Activated CD4-positive, alpha-beta T cell treated with anti-CD3 and anti-CD28 coated beads, Interleukin-2, amount 50 U/mL, for 1 hour (primary cell): ENCODE measurements at places on chromosomes 5 and 9.

- no peak for DNase-seq
Measured at GRCh38 chr9:93960221-93960970, 5.2 kb upstream of the BARX1 start.

DNA sequence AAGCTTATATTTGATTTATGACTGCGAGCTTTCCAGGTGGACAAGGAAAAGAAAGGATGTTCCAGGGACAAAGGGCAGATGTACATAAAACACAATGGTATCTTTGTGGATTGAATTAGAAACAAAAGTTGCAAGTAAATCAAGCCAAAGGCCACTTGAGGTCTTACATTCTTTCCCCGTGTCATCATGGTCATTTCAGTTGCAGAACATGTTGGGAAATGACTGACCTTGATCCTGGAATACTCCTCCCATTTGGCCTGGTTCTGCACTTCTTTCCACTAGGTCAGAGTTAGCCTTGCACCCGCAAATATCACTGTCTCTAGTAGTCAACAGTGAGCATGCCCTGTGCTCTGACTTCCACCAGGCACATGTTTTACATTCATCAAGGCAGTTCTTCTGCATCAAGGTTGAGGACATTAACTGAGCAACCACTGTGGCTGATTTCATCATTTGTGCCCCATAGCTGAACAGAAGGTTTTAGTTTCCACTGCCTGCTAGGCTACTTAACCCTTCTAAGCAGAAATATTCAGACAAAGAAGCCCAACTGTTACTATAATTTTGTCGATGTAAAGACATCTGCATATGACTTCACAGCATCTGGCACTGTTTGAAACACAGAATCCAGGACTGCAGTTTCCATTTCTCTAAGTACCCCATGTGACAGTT, 1161.7 kb upstream of the DMAC1 start:
- no peak for DNase-seq

DNA sequence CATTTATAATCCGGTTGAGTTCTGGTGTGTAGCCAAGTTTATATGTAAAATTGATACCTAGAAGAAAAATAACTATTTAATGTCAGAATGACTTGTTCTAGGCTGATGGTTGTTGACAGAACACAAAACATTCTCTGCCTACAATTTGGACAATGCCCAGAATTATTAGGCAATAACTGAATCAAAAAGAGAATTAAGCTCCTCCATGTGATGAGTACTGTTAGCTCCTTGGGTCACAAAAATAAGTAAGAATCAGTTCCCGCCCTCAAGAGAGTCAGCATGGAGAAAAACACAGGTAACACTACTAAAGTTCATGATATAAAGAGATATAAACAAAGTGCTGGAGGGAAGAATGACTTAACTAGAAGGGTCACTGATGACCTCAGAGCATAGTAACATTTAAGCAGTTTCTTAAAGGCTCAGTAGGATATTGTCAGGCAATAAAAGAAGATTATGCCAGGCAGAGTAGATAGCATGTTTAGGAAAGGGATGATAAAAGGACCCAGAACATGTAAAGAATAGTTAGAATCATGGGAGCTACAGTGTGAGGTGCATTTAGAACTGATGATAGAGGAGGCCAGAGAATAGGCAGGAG, 200.5 kb upstream of the ACTBL2 start:
- no peak for DNase-seq

GRCh38 chr5:111948092-111948841, 191.3 kb upstream of the NREP start:
- DNase-seq, result no peak

- no peak for DNase-seq
Measured at GRCh38 chr9:132804576-132805295, 73.3 kb downstream of the AK8 start.

DNA sequence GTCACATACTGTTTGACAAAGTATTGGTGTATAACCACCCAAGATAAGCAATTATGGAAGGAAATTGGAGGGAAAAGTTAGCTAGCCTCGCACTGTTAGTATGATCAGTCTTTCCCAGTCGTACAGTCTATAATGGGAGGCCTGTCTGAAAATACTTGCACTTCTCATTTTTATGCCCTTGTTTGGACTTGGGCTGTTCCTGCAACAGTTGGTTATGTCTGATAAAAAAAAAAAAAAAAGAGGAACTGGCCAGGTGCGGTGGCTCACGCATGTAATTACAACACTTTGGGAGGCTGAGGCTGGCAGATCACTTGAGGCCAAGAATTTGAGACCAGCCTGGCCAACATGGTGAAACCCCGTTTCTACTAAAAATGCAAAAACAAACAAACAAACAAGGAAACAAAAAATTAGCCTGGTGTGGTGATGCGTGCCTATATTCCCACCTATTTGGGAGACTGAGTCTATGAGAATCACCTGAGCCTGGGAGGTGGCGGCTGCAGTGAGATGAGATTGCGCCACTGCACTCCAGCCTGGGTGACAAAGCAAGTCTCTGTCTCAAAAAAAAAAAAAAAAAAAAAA, 58.3 kb upstream of the ANKRD33B start:
- DNase-seq, result no peak

DNA sequence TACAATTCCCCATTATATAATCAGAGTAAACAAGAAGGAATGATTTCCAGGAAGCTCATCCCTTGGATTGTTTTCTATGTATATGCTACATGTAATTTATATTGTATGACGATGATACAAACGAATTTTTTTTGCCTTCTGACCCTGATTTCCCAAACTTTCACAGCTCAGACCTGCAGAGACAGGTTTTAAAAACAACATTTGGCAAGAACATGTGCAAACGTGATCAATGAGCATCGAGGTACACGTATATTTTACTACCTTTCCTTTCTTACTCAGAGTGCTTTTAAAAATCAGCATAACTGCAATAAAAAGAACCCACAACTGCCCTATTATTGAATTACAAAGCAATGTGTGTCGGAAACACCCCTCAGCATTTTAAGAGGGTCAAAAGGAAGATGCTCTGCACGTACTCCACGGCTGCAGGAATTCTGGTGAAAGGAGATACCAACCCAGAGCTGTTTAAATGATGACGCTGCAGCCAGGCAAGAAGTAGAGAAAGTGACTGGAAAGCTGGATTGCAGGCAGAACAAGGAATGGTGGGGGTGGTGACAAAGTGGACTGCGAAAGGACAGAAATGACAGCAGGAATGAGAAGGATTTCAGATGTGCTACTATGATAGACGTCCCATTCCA, 533.5 kb downstream of the RAB3C start:
- DNase-seq, result no peak

- DNase-seq, result no peak
Measured at GRCh38 chr5:164951570-164951969, 1446.2 kb downstream of the MAT2B start.
